ENCODE measurements at places on chromosomes 7 and 10. TPM values are rescaled to one million over a fixed set of nuclear protein-coding genes. Genes with fewer than 3 reads are reported as not detected.

The ARMC10 gene
- 27.5 TPM for total RNA-seq

The CTAGE8 gene
- total RNA-seq, result 0.98 TPM

The CALHM1 gene
- not detected for total RNA-seq

The TCERG1L gene
- 1.9 TPM for total RNA-seq

The PCGF6 gene
- 10.3 TPM for total RNA-seq

The FAM25G gene
- not detected for total RNA-seq

The PDE1C gene
- 14.9 TPM for total RNA-seq

The SPDYE2 gene
- not detected for total RNA-seq

The SPDYE5 gene
- not detected for total RNA-seq

The ANKRD7 gene
- 0.41 TPM for total RNA-seq

The CYP3A7 gene
- total RNA-seq, result not detected

The TRIM50 gene
- not detected for total RNA-seq

The TDRD1 gene
- total RNA-seq, result not detected

The ETV1 gene
- 12.5 TPM for total RNA-seq

The LRRC17 gene
- 63.4 TPM for total RNA-seq

The GNAI1 gene
- total RNA-seq, result 32.9 TPM

DNA sequence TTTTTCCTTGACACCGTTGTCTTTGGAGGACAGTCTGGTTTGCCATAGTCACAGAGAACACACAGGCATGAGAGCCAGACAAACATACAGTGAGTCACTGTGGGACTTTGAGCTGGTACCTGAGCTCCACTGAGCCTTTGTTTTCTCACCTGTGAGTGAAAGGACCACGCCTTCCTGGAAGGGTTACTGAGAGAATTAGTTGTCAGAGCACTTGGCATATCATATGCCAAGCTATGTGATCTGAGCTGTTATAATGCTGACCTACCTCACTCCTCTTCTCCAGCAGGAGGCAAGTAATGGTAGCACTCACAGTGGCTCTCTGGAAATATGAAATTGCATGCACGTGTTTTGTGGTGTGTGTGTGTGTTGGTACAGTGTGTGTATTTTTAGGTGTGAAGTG, 59.7 kb downstream of the CXCL12 start:
- no peak for DNase-seq

- DNase-seq, result peak; percentile 89
Measured at GRCh38 chr10:10830293-10830986, 187.2 kb upstream of the CELF2 start.

GRCh38 chr10:78210548-78210947, 176.9 kb downstream of the RPS24 start:
- DNase-seq, result no peak

DNA sequence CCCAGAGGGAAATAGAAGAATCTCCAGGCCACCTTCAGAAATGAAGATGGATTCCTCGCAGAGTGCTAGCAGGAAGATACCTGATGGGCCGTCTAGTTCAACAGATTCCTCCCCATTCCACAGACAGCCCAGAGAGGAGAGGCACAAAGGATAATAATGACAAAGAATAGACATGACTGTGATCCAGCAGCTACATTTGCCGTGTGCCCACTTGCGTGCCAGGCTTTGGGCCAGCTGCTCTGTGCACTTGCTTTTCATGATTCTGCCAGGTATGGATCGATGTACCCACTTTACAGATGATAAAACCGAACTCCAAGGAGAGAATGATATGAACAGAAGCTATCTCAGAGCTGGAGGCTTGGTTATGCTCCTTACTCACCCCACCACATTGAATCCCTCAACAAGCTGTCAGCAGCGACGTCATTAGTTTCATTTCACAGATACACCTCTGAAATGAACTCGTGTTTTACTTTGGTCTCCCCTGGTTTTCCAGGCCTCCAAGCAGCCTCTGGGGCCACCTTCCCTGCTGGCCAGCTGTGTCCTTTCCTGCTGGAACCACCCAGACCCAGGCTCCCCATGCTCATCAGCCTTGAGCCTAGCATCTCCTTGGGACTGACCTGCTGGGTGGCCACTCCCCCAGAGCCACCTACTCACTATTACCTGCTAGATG, 11.9 kb upstream of the WDFY4 start:
- no peak for DNase-seq

DNA sequence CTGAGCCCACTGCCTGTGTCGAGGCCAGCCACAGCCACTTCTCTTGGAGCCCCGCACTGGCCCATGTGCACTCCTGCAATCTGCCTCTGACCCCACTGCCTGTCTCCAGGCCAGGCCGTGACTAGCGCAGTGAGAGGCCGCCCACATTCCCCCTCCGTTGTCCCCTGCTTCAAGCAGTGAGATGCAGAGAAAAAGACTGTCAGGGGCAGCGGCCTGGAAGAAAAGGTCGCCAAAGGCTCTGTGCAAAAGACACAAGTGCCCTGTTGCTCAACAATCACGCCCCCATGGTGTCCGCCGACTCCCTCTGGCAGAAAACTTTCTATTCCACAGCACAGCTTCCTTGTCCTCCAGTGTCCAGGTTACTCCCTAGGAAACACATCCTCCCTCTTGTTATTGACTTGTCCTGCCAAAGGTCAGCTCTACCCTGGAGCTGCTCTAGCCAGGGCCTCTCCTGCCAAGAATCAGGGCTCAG, 9.9 kb downstream of the FAM131B start:
- no peak for DNase-seq

- no peak for DNase-seq
Measured at GRCh38 chr7:114269714-114270113, 144.9 kb upstream of the FOXP2 start.

GRCh38 chr7:21214657-21215056, 213.2 kb upstream of the SP4 start:
- no peak for DNase-seq

DNA sequence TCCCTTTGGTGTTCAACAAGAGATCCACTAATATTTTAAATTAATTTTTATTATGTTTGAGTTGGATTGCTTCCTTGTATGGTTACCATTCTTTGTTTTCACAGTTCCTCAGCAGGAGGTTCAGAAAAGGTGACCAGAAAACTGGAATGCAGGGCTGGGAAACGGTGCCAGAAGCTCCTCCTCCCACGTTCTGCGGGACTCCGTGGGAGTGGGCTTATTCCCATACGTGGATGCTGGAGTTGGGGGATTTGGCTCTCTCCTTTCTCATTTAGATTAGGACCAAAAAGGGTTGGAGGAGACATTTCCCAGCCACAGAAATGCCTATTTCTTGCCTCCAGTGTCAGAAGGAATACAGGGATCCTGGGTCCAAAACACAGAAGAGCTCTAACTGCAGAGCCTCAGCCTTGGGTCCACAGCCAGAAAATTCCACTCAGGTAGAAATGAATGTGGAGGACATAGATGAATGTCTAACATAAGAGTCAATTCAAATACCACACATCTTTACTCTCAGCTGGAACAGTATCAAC, 56.0 kb downstream of the SORBS1 start:
- DNase-seq, result no peak

GRCh38 chr7:55308186-55308929, 56.8 kb upstream of the LANCL2 start:
- peak; percentile 97 for DNase-seq

- DNase-seq, result no peak
Measured at GRCh38 chr10:19961076-19962053, 145.1 kb downstream of the PLXDC2 start.

GRCh38 chr7:70104243-70104642, 506.0 kb downstream of the AUTS2 start:
- no peak for DNase-seq

DNA sequence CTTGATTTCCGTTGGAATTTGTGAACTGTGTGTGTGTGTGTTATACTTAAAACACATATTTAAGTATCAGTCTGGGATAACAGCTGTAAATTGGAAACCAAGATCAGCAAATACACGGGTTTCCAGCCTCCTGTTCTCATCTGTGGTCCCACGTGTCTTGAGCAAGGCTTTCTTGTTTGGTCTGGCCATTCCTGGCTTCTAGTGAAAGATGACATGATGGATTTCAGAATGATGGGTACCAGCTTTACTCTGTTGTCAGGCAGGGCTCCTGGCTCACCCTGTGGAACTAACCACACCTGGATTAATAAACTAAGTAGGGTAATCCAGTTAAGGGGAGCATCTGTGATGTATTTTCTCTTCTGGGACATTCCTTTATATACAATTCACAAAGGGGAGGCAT, 346.2 kb upstream of the AOAH start:
- DNase-seq, result no peak

DNA sequence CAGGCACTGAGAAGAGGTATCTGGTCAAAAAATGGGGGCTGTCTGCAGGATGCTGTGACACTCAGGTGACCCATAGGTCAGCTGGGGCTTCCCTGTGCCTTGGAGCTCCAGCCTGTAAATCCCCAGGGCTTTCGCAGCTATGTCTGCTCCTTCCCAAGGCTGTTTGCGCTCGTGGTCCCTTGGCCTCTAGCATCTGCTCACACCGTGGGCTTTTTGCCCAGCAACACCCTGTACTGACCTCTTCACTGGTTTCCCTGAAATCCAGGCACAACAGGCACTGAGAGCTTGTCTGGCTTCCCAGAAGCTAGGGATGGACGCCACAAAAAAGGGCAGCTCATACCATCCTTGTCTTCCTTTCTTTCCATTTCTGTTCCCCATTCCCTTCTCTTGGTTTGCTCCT, 280.3 kb upstream of the HABP2 start:
- DNase-seq, result no peak

DNA sequence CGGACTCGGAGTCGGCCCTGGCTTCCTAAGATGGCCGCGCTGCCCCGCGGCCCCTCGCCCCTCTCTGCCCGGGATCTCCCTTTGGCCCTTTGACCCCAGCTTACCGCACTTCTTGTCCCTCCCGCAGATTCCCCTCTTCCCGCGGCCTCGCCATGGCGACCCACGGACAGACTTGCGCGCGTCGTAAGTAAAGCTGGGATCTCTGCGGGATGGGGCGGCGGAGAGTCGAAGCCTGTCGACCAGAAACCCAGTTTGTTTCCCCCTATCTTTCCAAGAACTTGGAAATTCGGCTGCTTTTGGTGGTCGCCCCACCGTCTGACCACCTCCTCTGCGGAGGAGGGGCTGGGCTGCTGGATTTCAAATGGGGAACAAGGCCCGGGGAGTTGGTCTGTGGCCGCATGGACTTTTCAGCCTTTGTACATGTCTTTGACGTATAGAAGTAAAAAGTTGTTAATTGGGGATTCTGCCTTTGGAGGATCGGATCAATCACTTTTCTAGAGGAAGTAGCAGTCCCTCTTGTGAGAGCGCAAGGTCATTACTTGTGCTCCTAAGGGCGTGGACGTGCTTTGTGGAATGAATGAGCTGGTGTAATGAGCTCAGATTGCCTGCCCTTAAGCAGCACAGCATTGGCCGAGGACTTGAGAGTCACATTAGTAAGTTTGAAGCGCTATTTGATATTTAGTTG, 553 bp downstream of the VDAC2 start:
- peak; percentile 60 for DNase-seq

- DNase-seq, result peak; percentile 77
Measured at GRCh38 chr7:39651265-39651664, 27.9 kb downstream of the RALA start.

GRCh38 chr7:136104269-136104603, 127.1 kb upstream of the MTPN start:
- DNase-seq, result no peak

DNA sequence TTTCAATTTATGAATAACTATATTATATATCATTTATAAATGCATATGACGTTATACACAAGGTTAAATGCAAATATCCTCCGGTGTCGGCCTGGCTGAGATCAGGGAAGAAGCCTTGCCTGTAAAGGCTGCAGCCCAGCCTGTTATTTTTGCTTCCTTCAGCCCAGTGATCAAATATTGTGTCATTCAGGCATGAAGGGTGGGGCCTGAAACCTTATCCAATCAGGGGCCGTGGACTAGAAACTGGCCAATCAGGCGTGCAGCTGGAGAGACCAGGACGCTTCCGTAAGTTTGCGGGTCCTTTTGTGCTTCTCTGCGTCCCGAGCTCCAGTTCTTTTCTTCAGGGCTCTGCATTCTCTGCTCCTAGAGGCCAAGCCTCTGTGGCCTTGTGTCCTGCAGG, at the start of gene ZNF722:
Gene ZNF722, plus strand, starts transcription at position 301 of the 400 bp plus-strand sequence. CDS start 113 bp downstream, outside the sequence.
- DNase-seq, result no peak

DNA sequence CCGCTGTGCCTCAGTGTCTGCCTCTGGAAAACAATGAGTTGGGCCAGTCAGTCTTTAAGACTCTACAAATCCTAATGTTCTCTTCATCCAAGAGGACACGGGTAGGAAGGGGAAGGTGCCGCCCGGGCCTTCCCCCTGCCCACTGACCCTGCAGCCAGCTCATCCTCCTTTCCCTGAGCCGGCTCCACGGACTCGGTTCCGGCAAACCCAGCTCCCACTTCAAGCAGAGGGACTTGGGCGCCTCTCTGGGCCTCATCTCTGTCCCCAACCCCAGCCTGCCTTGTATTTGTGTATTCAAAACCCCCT, 95.6 kb downstream of the C10orf105 start:
- DNase-seq, result no peak

DNA sequence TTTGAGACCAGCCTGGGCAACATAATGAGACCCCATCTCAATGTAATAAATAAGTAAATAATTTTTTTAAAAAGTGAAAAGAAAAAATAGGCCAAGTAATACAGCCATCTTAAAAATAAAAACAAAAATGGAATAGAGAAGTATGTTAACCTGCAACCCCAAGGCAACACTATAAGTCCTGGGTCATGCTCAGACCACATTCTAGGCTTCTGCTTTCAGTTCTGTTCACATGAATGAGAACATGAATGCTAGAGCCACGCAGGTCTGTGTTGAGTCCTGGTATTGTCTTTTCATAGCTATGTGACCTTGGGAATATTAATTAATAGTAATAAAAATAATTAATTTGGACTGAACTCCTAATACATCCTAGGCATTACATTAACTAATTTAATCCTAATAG, 284.0 kb downstream of the AUTS2 start:
- DNase-seq, result no peak

DNA sequence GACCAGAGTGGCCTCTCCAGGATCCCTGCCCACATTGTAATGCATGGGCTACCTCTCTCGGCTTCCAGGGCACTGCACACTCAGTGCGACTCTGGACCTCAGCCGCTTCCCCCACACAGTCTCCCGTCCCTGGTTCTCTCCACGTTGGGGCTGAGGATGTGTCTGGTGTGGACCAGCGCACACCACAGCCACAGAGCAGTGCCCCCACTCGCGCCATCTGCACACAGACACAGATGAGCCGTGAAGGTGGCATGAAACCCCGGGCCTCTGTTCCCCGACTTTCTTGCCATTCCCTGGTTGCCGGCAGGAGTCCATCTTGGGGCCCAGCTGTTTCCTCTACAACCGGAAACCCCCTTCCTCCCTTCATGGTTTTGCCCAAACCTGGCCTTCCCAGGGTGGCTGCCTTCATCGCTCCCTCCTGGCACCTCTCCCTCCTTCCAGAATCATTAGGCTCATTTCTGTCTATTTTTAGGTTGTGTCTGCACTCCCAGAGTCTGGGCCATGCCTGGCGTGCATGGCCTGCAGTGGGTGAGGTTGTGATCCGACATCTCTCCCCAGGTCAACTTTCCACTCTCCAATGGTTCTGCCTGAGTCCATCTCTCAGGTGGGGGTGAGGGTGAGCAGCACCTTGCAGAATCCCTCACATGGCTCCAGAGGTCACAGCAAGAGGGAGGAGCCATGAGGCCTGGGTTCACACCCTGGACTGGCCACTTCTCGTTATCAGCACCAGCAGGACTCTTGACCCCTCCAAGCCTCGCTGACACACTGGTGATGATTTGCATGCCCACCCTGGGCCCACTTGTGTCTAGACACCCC, 10.1 kb downstream of the RASGEF1A start:
- no peak for DNase-seq

GRCh38 chr10:127979045-127979444, 72.1 kb downstream of the PTPRE start:
- DNase-seq, result no peak

- no peak for DNase-seq
Measured at GRCh38 chr7:44914992-44915607, 29.8 kb upstream of the PURB start.

Data from astrocyte (in vitro differentiated cells and primary cell).